ENCODE measurements at places on chromosomes 13 and 19. TPM values are rescaled to one million over a fixed set of nuclear protein-coding genes. Genes with fewer than 3 reads are reported as not detected.

SPIB gene
- 1.4 TPM for polyA plus RNA-seq

ZNF579 gene
- 19.5 TPM for polyA plus RNA-seq

ZNF20 gene
- 7.2 TPM for polyA plus RNA-seq

APBA3 gene
- polyA plus RNA-seq = 18.5 TPM

KCNRG gene
- polyA plus RNA-seq = 1.6 TPM

RINL gene
- polyA plus RNA-seq = 6.0 TPM
